NCI-H1436 treated with DMSO at 0.1 percent for 48 hours (cell line): ENCODE measurements at places on chromosomes 11 and 22.

GRCh38 chr22:17929909-17930308 lies 94.5 kb downstream of the MICAL3 start:
- DNase-seq = no peak

- no peak for DNase-seq
Observed at GRCh38 chr11:58625826-58626460, 3.5 kb downstream of the CNTF start.

DNA sequence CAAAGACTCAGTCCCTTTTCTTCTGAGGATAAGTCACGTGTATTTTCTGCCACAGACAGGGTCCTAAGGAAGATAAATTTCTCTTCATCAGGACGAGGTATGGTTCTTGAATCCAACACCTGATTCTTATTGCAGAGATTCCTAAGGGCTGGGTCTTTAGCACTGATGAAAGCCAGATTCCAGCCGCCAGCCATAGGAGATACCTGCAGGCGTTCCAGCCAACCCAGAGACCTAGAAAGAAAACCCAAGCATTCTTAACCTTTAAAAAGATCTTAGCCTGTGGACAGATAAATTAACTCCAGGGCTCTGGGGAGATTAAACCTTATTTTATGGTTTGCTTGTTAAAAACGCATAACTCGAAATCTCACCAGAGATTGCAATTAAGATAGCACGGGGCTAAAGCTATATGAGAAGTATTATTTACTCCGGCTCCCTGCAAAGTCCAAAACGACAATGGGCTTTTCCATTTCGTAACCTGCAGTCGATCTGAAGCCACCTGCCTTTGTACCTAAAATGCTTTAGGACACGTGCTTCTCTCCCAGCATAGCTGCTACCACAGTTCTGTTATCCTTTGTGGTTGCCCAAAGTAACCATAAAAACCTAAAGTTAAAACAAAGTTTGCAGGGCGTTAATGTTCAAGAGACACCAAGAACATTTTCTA lies 104.5 kb downstream of the NXPE2 start:
- DNase-seq = no peak

- DNase-seq = peak; percentile 84
Observed at GRCh38 chr11:61971248-61972111, 4.0 kb upstream of the FTH1 start.

DNA sequence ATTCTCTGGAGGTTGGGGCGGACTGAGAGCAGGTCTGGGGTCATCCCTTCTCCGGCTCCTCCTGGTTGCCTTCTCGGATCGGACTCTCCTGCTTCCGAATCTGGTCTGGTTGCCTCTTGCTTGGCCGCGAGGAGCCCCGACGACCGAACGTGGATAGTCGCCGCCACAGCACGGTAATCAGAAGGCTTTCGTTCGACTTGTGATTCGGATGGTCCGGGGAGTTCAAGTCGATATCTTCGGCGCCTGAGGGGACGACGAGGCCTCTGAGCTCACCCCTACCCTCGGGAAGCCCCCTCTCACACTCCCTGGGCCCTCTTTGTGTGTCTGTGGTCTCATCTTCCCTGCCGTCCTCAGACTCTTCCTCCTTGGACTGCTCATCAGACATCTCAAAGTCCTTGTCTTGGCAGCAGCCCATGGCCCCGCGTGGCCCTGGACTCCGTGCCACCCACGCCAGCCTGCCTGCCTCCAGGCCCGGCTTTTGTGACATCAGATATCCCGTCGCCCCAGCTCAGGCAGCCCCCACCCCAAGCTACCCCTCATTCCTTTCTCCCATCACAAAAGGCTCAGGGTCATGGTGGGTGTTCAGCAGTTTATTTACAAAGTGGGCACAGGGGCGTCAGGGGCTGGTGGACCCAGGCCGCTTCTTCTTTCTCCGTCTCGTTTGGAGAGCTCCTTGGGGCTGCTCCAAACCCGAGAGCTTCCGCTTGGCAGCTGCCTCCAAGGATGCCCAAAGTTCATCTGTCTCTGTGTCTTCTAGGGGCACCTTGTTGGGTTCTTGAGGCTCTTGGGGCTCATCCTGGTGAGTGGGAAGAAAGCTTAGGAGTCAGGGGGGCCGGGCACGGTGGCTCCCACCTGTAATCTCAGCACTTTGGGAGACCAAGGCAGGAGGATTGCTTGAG lies at the start of gene TEX54:
Gene TEX54 (minus strand): TSS at position 506 of the 899 bp plus-strand sequence.
- no peak for DNase-seq

- no peak for DNase-seq
Observed at GRCh38 chr11:118895093-118896039, 11.7 kb downstream of the CXCR5 start.

DNA sequence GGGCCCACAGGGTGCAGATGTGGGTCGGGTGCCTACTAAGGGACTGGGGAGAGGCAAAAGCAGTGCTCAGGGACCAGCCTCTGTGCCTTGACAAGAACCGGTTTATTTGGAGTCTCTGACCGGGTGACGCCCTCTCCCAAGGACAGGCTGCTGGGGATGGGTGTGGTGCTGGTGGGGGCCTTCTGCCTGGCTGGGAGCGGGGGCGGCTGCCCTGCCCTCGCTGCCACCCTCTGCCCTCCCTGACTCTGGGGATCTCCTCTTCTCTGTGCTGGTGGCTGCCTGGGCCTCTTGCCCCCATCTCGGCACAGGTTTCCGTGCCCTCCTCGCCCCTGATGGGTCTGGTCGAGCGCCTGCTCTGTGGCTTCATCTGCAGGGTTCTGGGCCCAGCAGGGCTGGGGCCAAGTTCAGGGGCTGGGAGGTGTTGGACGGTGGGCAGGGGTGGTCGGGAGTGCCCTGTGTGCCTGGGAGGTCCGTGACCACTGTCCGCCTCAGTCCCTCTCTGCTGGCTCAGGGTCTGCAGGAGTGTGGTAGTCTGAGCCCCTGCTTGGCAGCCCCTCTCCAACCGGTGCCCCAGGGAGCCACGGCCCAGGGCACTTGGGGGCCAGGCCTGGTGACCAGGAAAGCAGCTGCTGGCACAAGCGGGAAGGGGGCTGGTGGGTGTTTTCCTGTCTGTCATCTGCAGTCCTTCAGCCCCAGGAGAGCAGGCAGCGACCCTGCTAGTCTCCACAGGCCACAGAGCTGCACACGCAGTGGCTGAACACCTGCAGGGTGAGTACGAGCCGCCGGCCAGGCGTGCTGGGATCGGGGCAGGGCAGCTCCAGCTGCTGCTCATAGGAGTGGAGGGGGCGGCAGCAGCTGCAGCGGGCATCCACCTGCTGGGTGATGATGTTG lies 23.5 kb downstream of the MUC6 start:
- no peak for DNase-seq

GRCh38 chr11:69867076-69868005 lies 48.1 kb upstream of the FGF3 start:
- no peak for DNase-seq

- DNase-seq = no peak
Observed at GRCh38 chr11:69642549-69642912, 1.6 kb downstream of the CCND1 start.

- DNase-seq = no peak
Observed at GRCh38 chr11:93817426-93818348, 32.7 kb downstream of the VSTM5 start.

GRCh38 chr22:50473088-50473487 lies 1.7 kb downstream of the SBF1 start:
- no peak for DNase-seq

DNA sequence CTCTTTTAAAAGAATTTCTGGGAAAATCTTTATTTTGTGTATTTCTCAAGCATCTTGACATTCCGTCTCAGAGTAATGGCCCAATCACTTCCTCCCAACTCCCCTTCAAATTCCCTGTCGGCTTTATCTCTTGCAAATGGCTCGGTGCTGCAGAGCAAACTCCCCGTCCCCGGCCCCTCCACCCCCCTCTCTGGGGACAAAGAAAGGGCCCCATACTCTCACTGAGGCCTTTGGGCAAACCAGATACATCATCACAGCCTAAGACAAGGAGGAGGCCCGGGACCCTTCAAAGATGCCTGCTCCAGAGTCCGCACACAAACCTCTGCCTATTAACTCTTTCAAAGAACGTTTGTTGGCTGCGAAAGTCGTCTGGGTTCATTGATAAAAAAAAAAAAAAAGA lies 3.9 kb upstream of the SMIM38 start:
- no peak for DNase-seq

DNA sequence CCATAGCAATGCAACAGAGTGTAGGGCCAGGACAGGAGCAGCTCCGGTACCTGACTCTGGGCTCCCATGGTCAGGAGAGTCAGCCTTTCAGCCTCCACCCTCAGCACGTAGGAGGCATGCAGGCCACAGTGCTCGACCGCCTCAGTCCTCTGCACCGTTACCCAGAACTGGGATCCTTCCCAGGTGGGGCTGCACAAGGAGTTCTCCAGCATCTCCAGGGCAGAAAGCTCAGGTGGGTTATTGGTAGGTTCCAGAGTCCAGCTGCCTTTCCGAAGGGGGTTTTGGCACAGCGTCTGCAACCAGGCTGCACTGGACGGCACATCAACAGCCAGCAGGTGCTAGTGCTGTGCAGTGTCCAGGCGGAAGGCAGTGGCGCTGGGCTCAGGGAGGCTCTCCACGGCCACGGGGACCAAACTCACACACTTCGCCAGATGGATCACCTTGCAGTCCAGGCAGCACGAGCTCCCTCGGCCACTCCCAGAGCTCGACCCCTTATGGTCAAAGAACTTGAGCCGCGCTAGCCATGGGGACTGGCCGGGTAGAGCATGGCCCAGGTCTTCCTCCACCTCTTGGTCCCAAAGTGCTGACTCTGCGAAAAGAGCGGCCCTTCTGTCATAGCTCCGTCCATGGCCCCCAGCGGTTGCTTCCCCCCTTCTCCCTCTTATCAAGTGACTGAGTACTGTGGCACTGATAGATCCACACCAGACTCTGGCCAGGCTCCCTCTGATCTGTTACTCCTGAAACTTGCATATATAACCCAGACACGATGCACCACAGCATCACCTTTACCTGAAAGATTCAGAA lies 6.9 kb upstream of the PHOX2A start:
- DNase-seq = no peak

GRCh38 chr11:34508524-34508923 lies 5.1 kb downstream of the ELF5 start:
- DNase-seq = no peak

DNA sequence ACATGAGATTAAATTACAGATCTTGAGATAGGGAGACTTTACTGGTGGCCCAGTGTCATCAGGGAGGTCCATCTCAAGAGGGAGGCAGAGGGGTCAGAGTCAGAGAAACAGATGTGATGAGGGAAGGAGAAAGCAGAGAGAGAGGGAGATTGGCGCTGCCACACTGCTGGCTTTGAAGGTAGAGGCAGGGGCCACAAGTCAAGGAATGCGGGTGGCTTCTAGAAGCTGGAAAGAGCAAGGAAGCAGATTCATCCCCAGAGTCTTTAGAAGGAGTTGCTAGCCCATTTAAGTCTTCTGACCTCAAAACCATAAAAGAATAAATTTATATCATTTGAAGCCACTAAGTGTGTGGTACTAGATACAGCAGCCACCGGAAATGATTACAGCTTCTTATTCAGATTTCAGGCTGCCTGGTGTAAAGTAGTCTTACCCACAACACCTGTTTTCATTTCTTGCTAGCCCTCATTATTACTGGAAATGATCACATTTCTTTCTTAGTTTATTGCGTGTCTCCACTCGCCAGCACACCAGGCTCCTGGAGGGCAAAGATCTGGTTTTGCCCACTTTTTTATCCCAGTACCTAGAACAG lies 12.6 kb upstream of the SERPINH1 start:
- DNase-seq = no peak

DNA sequence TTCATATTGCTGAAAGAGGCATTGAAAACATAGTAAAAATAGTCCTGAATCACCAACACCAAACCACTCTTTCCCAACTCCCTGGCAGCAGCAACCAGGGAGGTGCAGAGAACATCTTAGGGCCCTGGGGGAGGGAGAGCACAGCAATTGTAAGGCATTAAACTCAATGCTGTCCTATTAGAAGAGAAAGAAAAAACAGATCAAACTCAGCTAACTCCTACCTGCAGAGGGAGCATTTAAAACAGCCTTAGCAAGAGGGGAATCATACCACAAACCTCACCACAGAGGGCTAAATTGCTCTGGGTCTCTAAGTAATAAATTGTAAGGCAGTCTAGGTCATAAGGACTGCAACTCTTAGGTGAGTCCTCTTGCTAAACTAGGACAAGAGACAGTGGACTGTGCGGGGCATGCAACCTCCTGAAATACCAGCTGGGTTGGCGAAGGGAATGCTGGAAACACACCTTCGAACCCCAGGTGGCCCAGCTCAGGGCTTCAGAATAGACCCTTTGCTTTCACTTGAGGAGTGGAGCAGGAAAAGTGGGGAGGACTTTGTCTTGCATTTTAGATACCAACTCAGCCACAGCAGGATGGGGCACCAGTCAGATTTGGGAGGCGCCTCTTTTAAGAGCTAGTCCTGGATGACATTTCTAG lies 697.1 kb upstream of the FAT3 start:
- no peak for DNase-seq

DNA sequence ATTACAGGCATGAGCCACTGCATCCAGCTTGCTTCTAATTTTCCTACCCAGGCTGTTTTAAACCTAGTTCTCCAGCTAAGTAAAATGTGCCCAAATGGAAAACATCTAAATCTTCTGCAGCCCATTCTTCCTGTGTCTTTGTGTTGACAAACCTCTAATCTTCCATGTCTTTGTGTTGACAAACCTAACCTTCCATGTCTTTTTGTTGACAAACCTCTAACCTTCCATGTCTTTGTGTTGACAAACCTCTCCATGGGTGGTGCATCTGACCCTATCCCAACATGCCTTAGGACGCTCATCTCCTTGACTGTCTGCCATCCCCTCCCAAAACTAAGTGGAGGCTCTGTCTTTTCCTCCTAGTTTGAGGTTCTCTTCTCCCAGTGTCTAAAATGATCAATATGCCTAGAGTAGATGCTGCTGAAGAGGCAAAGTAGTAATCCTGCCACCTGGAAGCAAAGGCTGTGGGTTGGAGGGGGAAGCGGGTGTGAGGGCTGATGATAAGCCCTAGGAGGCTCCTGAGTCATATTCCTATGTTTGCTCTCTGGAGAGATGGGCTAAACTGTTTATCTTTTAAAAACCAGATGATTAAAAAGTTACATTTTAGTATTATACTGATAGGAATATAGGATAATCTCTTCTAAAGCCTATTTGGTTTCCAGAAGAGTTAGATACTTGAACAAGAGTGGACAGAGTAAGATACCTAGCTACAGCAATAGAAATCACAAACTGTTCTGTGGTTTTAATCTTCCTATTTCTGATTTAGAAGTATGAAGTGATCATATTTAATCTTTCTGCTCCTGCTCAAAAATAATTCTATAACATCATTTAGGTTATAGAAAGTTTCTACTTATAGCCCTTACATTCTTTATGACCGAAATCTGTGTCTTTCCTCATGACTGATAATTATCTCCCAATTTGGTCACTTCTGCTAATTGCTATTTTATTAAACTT lies 7.9 kb downstream of the FEN1 start:
- no peak for DNase-seq

GRCh38 chr11:77071671-77072605 lies 5.2 kb downstream of the CAPN5 start:
- no peak for DNase-seq

DNA sequence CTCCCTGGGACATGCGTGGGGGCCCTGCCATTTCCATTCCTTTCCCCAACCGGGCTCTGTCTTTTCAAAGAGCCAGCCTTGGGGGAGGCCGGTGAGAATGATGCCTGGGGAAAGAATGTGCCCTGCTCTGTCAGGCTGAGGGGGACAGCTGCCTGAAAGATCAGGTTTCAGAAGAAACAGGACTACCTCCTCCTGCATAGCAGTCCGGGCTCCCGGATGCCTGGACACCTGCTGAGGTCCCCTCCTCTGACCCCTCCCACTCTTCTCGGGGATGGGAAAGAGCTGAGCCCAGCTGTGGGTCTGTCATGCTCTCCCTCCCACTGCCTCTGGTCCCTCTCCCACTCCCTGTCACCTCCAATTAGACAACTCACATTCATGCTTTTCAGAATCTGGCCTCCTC lies 41.8 kb upstream of the CDON start:
- no peak for DNase-seq

- no peak for DNase-seq
Observed at GRCh38 chr11:112744041-112744440, 217.2 kb upstream of the NCAM1 start.

- no peak for DNase-seq
Observed at GRCh38 chr22:40955571-40955970, 4.4 kb downstream of the RBX1 start.
